ENCODE measurements at places on chromosomes 5 and 9.

- DNase-seq: no peak
These were observed 92.3 kb upstream of the COL5A1 start for GRCh38 chr9:134549336-134549735.

DNA sequence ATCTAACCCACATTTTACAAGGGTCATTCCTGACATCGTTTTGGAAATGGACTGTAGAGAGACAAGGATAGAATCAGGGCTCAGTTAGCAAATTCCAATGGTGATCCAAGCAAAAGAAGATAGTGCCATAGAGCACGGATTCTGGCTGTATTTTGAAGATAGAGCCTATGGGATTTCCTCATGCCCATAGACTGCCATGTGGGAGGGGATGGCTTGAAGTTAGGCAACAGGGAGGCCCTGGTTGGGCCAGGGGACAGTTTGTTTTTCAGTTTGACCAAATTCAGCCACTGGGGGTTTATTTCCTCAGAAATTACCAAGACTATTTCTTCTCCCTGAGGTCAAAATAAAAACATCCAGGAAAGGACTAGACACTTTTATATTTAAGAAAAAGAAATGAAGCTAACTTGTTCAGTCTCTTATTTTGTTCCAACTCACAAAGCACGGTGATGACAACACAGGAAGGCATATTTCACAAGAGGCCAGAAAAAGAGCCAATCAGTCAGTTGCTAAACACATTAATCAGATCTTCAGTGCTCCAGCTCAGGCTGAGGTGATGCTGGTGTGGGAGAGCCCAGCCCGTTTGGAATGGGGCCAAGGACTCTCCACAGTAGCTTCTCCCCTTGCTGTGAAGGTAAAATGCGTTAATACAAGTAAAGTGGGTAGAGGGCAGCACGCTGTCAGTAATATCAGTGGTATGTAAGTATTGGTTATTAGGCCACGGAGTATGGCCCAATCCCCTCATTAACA, 4.4 kb upstream of the DCTN4 start:
- no peak for DNase-seq

GRCh38 chr5:170573660-170574059, 69.8 kb downstream of the KCNIP1 start:
- no peak for DNase-seq

GRCh38 chr5:179314606-179315355, 30.5 kb downstream of the ADAMTS2 start:
- DNase-seq: no peak

DNA sequence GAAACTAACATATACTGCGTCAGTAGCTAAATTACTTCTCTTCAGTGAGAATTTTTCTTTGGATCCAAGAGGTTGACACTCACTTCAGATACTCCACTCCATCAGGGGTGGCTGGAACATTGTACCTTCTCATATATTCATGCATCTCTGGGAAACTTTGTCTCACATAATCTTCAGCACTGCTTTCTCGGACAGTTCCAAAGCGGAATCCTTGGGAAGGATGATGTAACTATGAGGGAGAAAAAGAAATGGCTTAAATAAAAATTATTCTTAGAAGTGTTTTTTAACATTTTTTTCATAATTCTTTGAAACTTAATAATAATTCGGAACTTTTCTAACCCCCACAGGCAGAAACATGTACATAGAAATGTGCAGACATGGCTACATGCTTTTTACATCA, 33.4 kb upstream of the PPP3R2 start:
- no peak for DNase-seq

DNA sequence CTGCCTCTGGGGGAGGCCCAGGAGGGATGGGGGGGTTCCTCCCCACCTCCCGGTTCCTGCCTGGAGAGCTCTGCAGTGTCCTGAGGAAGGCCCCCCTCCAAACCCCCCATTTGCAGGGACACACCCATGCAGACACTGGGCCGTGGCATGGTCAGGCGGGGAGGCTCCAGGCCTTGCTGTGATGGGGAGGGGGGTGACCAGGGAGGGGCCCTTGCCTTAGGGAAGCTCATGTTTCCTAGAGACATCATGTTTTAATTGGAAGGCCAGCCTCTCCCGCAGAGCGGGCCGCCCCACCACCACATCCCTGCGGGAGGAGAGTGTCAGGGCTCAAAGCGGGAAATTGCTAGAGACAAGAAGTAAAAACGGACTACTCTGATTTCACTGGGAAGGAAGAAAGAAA, 12.0 kb downstream of the PRRX2 start:
- DNase-seq: no peak

DNA sequence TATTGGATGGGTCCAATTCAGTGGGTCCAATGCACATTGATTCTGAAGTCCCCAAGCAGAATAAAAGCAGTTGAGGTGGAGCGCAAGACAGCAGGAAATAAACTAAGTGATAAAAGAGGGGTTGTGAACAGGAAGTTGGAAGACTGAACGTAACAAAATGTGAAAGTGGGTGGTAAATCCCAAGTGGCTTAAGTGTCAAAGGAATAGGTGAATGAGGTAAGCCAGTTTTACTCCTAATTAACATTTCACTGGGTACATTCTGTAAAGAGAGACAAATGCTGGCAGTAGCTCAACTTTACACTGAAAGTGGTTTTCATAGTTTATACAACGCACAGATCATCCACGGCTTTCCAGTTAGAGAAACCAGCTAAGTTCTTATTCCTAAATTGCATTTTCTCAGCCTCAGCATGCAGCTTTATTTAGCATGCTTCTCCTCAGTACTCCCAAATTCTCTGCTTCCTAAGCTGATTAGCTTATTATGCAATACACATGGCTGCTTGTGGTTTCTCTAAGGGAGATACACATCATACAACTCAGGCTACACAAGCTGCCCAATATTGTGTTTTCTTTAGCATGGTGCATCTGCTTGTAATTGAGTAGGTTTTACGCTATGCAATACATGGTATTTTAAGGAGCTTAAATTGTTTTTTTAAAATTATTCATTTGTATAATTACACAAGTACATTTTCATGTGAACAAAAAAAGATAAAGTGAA, 34.2 kb upstream of the HSD17B4 start:
- no peak for DNase-seq
